ENCODE measurements at places on chromosomes 2 and 18.
A peak's percentile ranks its signal among the peaks of the same experiment; 100 is the strongest.

GRCh38 chr2:39996653-39997080 is 217.6 kb upstream of the THUMPD2 start:
- no peak for DNase-seq

DNA sequence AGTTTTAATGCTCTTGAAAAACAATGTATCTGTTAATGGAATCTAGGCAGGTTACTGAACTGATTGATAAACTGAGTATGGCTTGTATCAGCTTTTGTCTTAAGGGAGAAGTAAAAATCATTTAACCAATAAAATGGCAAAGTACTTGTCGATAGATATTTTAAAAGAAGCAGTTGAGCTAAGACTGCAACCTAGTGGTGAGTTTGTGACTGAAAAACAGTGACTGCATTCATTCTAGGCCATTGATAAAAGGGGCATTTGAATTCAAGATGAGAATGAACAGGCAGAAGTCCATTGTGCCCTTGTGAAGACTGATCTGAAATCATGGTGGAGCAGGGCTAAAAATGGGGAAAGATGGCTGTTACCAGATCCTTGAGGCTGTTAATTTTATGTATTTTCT is 59.4 kb upstream of the MSTN start:
- DNase-seq = no peak

- no peak for DNase-seq
Measured at GRCh38 chr2:126881591-126881990, 17.1 kb upstream of the TEX51 start.

DNA sequence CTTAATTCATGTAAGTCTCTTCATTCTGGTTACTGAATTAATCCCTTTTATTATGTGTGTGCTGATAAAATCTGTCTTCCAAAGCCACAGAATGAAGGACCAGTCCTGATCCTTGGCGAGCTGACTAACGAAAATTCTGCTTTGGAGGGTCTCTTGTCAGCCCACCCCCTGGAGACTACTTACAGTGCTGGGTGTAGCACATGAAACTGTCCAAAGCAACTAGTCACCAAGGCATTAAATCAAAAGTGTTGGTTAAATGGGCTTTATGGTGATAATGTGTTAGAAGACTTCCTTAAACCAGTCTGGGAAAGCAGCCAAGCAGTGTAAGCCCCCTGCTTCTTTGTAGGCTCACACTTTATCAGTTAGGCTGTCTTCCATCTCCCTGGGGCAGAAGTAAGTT is 420.2 kb downstream of the SUCLG1 start:
- no peak for DNase-seq

DNA sequence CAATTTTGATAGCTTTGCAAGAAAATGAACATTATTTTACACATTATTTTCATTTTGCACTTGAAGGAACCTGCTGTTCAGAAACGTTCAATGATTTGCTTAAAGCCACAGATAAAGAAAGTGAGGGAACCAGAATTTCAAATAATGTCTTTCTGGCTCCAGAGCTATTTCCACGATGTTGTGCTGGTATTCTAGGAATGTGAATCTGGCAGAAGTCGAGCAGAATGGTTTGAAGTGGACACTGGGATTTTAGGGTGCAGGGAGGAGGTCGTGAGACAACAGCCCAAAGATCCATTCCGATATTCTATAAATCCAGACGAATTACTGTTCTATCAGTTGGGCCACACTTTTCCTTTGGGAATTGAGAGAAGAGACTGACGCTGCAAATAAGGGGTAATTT is 2.2 kb downstream of the CCDC102B start:
- no peak for DNase-seq

DNA sequence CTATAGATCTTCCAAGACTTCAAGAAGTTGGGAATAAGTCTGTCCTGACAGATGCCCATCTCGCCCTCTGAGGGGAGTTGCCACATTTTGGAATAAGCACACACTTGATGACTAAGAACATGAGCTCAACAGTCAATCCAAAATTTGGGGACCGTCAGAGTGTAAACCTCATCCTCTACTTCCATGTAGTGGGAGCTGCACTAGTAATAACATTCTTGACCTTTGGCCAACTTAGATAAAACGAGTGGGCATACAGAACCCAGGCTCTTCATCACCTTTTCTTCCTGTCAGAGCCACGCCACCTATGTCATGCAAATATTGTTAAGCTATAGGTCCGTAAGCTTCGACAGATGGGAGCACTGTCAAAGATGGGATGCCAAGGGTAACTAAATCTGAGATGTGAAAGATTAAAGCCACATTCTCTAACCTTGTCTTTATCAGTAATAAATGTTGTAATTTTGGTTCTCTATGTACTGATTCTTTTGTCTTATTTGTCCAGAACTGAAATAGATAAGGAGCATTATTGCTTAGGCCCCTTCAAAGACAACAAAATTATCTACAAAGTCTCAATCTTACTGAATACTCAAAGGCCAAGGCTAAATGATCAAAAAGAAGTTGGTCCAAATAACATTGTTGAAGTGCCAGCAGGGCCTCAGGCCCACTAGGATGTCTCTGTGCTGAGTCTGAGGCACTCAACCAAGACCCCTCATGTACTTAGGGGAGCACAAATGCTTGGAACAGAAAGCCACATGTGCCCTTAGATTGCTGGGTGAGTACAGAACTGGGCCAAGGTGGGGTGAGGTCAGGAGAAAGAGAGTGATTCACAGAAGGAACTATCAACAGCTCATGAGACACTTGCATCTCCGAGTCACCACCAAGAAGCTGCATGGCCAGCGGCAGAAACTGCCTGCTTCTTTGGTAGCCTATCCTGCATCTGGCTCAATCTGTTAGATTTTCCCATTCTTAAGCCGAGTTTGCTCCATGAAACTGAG is 15.0 kb downstream of the CDH2 start:
- no peak for DNase-seq

DNA sequence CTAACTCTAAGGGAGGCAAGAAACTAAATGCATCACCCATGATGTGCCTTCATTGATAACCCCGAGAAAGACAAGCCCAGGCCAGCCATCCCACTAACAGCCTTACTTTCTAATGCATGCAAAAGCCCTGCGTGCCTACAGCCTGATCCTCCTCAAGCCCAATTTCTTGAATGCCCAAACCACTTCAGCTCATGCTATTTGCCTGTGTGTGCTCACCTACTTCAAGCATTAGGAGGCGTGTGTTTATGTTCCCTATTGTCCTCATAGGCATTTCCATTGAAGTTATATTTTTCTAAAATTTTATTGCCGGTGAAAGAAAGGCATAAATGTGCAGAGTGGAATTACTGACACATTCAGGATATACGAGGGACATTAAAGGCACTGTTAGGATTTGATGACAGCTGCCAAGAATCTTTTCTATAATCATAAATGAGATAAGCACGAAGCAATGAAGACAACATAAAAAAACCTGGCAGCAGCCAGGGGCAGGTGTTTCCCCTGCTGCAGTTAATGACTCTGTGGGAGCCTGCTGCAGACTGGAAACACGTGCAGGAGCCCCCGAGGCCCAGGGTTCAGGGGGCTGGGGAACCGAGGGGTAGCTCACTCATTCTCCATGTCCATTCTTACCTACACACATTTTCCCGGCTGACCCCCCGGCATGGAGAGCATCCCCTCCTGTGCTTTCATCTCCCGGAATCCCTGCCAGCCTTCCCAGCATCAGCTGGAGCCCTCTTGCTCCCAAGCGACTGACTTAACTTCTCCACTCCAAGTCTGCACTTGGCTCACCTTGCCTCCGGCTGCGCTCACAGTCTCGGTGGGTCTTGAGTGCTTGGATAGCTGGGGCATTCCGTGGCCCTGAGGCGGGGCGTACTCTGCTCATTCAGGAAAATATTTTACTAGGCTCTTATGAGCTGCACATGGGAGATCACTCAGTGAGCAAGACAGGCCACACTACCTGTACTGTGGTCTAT is 292.3 kb upstream of the SIX2 start:
- DNase-seq = no peak

DNA sequence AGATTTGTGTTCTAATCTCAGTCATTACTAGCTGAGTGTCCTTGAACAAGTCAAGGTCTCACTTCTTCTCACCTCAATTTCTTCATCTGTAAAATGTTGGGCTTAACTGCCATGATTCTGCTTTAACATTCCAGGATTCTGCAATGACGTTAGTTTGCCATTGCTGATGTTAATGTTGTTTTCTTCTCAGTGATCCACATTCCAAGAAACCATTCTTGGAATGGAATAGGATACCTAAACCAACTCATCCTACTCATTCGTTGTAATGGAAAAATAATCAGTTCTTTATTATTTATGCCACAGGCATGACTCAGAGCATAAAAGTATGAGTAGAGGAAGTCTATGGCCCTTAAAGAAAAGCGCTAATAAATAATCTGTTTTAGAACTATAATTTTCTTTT is 140.2 kb upstream of the ETAA1 start:
- DNase-seq = no peak

DNA sequence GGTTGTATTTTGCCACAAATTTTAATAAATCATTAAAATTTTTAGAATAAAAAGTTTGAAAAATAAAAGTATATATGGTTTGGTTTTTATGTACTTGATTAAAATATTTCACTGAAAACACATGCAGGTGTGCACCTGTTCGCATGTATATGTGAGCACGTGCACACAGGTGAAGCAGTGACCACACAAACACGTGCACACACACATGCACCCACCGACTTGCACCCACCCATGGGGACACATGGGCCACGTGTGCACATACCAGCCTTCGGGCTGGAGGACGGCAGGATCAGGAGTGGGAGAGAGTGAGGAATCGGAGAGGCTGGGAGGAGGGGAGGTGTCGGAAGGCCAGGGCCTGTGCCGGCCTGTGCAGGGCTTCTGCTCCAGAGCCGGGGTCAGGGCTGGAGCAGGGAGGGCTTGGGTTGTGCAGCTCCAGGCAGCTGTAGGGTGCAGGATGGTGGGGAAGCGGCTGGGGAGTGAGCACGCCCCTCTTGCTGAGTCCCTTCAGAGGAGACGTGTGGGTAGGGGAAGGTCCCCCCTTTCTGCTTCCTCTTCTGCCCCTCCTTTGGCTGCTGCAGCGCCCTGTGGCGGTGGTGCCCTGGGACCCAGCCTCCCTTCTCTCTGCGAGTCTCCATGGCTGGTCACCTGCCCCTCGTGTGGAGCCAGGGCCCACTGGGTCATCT is 106.9 kb upstream of the HDAC4 start:
- peak; percentile 62 for DNase-seq

- DNase-seq = no peak
Measured at GRCh38 chr2:44112096-44112495, 56.6 kb upstream of the PPM1B start.

DNA sequence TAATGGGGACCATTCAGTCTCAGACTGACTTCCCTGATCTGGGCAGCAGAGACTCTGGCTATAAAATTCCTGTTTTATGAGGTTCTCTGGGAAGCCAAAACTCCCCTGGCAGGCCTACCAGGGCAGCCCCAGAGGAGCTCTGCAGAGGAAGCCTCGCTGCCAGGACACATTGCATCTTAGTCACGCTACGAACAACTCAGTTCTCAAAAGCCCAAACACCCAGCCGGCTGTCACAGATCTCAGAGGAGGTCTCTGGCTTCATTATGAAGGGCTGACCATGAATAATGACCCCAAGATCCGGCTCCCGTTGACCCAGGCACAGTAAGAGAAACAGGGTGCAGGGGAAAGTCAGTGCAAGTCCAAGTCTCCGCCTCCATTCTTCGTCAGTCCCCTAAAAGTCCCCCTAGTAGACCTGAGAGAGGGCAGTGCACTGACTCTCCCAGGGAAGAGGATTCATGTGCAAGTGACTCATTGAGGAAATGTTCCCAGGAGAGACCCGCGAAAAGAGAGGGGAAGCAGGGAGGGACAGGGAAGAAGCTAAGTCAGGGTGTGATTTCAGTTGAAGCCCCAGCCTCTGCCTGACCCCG is 212.3 kb downstream of the CYP26B1 start:
- DNase-seq = peak; percentile 80

- DNase-seq = no peak
Measured at GRCh38 chr2:192146069-192147015, 48.4 kb downstream of the TMEFF2 start.
